ENCODE measurements at places on chromosomes 3 and 15. TPM values are rescaled to one million over a fixed set of nuclear protein-coding genes. Genes with fewer than 3 reads are reported as not detected.

DNA sequence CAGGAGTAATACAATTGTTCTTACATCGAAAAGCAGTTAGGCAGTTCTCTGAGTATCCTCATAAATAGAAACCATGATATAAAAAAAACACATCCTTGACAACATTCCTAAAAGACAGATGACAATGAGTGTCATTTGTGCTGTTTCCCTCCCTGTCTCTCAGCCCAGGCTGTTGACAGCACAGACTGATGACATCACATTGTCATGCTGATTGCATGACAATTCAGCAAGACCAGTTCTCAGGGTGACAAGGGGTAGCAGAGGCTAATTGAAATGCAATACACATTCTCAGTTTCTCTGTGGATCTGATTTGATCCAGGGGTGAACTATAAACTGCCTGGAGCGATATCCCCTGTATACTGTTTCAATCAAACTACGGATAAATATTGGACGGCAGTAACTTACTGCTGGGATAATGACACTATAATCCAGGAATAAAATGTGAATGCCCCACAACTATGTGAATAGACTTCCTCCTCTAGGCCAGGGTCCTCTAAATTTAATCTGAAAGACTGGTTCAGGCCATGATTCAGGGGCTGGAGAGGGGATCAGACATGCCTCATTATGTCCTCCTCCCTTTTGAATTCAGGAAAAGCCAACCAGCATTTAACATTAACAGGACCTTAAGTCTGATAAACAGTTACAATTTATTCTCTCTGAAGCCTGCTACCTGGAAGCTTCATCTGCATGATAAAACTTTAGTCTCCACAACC lies 16.7 kb upstream of the EIF1B start:
- DNase-seq: no peak

DNA sequence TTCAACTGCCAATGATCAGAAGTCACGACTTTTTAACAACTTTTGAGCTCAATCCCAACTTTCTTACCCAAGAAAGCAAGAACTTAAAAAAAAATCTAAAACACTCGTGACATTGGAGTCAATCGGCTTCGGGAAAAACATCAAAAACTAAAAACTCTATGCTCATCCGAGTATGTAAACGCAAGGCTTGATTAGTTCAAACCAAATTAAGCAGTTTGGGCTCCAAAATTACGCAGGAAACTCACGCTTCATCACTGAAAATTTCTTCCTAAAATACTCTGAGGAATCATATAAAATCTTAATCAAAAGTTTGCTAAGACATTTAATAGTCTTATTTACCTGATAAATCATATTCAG lies 1.6 kb downstream of the TRA2B start:
- DNase-seq: no peak

DNA sequence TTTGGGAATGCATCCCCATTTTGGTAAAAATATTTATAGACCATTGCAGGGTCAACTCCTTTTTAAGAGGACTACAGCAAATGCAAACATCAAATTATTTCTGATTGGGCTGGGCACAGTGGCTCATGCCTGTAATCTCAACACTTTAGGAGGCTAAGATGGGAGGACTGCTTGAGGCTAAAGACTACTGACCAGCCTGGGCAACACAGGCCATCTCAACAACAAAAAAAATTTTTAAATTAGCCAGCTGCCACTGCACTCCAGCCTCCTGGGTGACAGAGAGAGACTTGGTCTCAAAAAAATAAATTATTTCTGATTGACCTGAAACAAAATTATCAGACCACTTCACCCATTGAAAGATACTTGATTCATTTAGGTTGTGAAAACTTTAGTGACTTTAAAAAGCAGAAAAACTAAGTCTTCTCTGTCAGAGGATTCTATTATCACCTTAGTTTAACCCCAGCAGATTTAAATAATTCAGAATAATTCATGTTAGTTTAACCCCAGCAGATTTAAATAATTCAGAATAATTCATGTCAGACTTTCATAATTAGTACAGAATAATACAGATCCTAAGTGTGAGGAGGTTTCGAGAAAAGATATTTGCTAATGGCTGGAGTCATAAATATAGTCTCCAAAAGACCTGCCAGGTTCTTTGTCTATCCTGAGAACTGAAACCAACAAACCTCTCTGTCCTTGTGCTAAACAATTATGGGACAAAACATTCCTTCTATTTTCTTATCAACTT lies 183.6 kb upstream of the STT3B start:
- no peak for DNase-seq

DNA sequence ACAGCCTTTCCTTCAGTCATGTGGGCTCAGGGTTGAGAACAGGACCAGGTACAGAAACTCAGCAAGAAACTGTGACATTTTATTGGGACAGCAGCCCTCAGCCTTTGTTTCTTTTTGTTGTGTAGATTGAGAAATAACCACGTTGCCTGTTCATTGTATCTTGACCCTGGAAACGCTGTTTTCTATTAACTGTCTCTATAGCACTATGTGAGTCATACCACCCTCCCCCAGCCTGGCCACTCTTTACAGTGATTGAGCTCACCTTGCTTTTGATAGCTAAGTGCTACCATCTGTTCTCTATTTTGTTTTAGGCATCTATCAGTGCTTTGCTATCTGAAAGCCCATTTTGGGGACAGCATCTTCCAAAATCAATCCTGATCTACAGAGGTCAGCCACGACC lies 127.9 kb downstream of the CD47 start:
- DNase-seq: no peak

DNA sequence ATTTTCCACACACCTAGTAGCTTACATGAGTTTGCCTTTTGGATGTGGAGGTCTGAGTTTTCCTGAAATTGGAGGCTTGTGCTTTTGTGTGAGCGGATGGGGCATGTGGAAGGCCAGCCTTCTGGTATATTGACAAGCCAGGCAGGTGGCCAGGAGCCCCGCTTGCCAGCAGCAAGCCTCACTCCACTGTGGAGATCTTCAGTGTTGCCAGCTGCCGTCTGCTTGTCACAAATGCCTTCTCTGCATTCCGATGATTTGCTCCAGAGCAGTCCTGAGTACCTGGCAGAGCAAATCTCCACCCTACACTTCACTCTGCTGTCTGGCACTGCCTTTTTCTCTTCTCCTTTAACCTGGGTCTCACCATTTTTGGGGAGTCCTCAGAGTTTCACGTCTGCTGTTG lies 29.1 kb upstream of the CHST2 start:
- no peak for DNase-seq

DNA sequence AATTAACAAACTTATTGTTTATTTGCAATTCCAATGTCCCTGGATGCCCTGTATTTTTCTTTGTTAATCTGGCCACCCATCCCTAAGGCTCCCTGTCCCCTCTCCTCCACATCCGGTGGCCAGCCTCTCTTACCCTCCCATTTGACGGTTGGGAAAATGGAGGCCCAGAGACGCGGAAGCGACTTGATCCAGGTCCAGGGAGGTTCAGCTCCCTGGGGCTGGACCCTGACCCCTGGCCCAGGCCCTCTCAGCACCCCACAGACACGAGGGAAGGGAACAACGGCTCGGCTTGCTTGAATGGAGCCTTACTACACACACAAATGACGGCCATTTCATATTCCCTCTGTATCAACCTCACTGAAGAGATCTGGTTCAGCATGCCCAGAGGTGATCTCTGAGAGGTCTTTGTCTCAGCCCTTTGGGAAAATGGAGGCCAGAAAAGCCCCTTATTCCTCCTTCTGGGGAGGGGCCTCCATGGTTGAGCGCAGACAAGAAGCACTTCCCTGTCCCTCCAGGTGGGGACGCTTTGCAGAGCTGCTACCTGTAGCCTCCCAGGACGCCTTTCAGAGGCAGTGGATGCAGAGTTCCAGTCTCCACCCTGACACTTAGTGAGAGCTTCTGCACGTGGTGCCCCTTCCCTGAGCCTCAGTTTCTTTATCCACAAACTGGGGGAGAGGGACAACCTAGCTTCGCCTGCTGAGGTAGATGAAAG lies 82.1 kb downstream of the ATP2B2 start:
- no peak for DNase-seq

DNA sequence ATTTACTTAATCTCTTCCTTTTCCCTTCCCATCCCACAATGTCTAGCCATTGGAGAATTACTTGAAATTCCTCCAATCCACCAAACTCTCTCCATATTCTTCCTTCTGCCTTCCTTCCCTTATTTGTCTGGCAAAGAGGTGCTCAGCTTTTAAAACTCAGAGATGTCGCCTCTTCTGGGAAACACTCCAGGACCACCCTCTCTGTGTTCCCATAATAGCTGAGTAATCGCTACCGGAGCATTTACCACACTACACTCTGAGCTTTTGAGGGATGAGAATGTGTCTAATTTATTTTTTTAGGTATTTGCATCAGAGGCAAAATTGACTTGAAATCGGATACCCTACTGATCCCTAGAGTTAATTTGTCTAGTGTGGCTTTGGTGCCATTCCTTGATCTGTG lies 245.7 kb upstream of the TPRG1 start:
- no peak for DNase-seq

DNA sequence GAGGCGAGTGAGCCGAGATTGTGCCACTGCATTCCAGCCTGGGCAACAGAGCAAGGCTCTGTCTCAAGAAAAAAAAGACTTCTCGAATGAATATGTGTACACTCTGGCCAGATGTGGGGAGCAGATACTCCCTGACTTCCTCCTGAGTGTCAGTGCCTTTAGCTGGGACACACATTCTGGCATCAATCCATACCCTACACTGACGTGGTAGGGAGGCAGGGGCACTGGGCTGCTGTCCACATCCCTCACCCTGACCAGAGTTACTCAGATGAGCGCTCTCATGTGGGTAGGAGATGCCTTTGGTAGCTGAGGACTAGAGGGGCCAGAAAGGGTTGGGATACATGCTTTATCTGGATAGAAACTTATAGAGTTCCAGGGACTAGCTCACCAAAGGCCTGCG lies 15.6 kb downstream of the LIMD1 start:
- DNase-seq: no peak

- DNase-seq: no peak
These were observed 47.6 kb downstream of the ABHD5 start for GRCh38 chr3:43738305-43738704.

GRCh38 chr3:113623324-113623723 lies 73.1 kb downstream of the USF3 start:
- no peak for DNase-seq

DNA sequence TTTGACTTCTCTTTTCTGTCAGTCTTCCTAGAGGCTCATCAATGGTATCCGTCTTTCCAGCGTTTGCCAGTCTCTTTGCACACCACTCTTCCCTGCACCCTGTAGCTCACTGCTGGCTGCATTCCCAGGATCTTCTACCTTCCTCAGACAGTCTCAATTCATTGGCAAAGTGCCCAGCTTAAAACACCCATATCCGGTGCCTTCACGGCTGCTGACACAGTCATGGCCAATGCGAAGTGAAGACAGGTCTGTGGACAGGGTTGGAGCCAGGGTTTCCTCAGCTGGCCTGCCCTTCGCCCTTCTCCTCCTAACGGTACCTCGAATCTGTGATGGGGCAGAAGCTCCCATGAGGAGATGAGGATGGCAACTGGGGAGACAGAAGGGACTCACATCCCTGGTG lies 36.1 kb downstream of the PTH1R start:
- no peak for DNase-seq

DNA sequence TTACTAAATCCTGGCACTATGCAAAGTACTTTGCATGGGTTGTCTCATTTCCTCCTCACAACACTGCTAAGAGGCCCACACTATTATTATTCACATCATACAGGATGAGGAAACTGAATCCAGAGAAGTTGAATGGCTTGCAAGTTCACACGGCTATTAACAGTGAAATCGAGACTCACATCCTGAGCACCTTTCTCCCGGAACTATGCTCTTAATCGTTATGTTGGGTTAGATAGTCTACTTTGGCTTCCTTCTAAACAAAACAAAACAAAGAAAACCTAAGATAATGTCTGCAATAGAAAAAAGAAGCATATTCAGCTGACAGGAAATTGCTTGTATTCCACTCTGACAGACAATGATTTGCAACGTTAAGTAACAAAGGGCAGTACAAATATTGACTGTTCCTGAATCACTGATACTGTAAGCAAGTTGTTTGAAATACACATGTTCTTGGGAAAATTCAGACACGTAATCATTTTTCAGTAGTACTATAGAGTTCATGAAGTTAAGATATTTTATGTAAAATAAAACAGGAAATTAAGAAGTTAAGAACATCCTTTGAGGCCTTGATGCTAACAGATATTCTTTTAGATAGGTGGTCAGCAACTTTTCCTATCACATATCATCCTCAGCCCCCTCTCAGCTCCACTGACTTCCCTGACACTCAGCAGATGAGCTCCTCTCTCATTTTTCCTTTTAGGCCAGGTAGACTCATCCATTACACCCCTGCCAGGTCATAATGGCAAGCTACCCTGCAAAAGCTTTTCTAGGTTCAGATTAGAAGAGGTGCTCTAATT lies 40.7 kb downstream of the C2CD4B start:
- peak; percentile 26 for DNase-seq

- no peak for DNase-seq
These were observed 163.6 kb downstream of the CTNNB1 start for GRCh38 chr3:41362638-41363559.

DNA sequence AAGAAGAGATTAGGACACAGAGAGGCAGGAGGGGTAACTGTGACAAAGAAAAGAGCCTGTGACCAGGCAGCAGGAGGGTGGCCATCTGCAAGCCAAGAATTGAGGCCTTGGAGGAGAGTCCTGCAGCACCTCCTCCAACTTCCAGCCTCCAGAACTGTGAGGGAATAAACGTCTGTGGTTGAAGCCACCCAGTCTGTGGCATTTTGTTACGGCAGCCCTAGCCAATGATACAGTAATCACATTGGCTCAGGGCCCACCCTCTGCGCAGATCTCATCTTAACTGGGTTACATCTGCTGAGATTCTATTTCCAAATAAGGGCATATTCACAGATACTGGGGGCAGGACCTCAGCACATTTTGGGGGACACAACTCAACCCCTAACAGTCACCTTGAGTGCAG lies 11.3 kb downstream of the SELENOS start:
- no peak for DNase-seq

- DNase-seq: no peak
These were observed 35.9 kb upstream of the TRAK1 start for GRCh38 chr3:42055291-42055690.

- DNase-seq: no peak
These were observed 109.7 kb upstream of the GALNT15 start for GRCh38 chr3:16064642-16065414.

GRCh38 chr3:149657926-149658743 lies at the start of gene WWTR1:
WWTR1 (minus strand) TSS chr3:149658025; CDS start chr3:149657306, 719 bp downstream.
- DNase-seq: peak; percentile 96

DNA sequence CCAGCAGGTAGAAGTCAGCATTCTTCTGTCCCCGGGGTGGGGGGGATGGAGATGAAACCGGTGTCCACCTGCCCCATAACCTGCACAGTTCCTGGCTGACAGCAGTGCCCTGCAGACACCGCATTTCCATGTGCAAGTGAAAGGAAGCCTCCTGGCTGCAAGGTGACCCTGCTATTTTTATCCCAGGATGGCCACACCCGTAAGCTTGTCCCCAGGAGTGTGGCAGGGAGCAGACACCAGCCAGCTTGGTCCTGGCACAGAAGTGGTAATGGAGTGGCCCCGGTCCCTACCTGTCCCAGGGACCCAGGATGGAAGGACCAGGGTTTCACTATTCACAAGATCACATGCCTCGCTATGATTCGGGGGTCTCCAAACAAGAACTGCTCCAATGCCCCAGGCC lies 85.3 kb upstream of the RPL32 start:
- DNase-seq: no peak

The GPR62 gene
- polyA plus RNA-seq: 0.48 TPM

The ALS2CL gene
- polyA plus RNA-seq: 12.4 TPM

The EIF4G1 gene
- 178 TPM for polyA plus RNA-seq

The SMCO1 gene
- polyA plus RNA-seq: not detected

The CGNL1 gene
- 63.7 TPM for polyA plus RNA-seq

The CLEC3B gene
- 11.9 TPM for polyA plus RNA-seq

The SERINC4 gene
- polyA plus RNA-seq: not detected

The KNG1 gene
- 56.9 TPM for polyA plus RNA-seq

The SUSD5 gene
- 4.5 TPM for polyA plus RNA-seq

The EPHA6 gene
- 1.2 TPM for polyA plus RNA-seq

The SAMMSON gene
- polyA plus RNA-seq: not detected

The TTLL13 gene
- polyA plus RNA-seq: 0.45 TPM

Data from left kidney (tissue), 8 donors.